ENCODE measurements at places on chromosomes 11 and 22.
A peak's percentile ranks its signal among the peaks of the same experiment; 100 is the strongest.

DNA sequence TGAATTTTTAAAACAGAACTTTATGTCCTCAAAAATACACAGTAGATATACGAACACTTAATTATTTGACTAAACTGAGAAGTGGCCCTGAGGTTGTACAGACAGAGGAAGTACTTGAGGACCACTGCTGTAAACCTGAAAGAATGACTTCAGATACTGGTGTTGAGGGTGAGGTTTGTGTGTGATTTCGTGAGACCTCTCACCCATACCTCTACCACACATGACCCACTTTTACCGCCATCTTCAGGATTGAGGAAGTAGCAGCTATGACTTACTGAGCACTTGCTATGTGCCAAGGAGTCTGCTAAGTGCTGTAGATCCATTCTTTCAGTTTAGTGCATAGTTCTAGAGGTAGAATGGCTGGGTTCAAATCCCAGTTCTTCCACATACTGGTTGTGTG, 21.9 kb downstream of the MMP13 start:
- no peak for DNase-seq

GRCh38 chr11:130462931-130463330, 14.5 kb downstream of the ADAMTS15 start:
- no peak for DNase-seq

GRCh38 chr11:72218251-72218745, 1.7 kb downstream of the FOLR2 start:
- no peak for DNase-seq

DNA sequence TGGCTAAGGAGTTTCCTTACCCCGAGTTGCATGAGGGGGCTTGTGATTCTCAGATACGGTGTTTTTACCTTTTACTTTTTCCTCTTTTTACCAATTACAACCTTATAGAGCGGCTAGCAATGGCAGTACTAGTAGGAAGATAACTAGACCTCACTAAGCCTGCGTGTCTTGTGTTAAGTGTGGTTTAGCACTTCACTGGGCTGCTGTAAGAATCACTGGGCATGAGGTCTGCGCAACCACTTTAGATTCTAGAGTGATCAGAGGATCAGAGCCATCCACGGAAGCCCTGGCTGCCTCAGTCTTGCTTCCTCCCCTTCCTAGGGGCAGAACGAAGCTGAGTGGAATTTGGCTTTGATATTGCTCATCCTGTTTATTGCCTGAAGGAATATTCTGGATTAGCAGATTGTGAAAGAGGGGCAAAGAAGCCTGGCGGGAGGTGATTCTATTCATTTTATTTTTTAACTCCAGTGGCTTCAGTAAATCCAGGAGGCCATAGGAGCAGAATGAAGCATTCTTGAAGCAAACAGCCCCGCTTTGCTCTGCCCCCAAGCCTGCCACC, 88.5 kb downstream of the GRAMD1B start:
- no peak for DNase-seq

DNA sequence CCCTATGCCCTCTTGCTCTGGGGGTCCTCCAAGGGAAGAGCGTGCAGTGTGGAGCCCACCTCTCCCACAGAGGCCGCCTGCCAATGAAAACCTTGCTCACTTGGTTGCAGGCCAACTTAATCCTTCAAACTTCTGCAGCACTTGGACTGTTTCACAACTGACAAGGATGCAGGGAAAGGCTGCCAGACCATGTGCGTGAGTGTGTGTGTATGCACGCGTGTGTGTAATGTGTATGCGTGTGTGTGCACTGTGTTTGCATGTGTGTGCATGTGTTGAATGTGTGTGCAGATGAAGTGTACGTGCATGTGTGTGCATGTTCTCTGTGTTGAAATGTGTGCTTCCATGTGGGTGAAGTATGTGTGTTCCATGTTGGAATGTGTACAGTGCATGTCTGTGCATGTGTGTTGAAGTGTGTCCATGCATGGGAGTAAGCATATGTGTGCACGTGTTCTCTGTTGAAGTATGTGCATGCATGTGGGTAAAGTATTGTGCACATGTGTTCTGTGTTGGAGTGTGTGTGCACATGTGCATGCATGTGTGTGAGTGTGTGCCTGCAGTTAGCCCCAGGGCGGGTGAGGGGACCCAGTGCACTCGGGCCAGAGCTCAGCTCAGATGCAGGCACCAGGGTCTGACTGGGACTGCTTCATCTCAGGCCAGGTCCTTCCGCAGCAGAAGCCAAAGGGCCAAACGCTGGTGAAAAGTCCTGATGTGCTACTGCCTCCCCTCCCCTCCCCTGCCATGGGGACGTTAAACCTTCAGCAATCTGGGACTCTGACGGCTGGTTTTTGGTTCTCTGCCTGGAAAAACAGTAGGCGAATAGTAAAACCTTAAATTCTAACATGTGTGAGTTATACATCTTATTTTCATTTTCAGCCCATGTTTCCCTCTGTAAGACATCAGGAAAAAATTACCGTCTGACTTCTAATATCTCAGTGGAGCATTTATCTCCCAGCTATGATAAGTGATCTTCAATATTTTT, 72.0 kb downstream of the FLI1 start:
- no peak for DNase-seq

DNA sequence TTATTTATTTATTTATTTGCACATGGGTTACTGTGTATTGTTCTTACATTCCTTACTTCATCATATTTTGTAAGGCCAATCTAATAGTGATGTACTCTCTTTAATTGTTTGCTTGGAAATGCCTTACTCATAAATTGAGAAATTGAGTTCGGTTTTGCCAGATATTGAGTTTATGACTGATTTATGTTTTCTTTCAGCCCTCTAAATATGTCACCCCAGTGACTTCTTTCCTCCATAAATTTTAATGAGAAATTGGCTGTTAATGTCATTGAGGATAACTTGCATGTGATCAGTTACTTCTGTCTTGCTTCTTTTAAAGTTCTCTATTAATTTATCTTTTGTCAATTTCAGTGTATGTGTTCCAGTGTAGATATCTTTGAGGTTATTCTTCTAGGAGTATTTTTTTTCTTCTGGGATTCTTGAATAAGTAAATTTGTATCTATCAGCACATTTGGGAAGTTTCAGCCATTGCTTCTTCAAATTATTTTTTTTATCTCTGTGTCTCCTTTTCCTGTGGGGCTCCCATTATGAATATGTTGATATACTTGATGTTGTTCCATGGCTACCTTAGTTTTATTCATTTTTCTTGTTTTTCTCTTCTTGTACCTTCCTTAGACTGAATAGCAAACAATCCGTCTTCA, 47.8 kb downstream of the XKR3 start:
- DNase-seq: no peak

DNA sequence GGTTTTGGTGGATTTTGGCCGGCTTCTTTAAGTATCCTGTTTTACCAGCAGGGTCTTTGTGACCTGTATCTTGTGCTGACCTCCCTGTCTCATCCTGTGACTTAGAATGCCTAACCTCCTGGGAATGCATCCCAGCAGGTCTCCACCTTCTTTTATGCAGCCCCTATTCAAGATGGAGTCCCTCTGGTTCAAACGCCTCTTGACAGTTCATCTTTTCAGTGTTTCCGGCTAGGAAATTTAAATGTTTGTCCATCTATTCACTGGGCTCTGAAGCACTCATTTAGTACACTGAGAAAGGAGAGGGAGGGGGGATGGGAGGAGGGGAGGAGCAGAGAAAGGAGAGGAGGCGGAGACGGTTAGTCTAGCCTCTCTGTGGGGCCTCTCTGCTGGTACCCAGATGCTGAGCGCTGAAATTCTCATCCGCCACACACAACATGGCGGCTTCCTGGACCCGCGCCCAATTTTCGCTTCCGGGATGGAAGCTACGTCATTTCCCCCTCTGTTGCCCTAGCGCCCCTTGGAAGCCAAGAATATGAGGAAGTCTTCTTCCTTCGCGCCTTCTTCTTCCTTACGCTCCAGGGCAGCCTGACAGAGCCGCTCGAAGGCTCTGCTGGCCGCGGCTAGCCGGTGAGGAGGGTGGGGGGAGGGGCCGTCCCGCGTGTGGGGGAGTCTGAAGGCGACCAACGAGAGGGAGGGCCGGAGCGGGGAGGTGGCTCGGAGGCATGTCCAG, 69.0 kb upstream of the SYT13 start:
- DNase-seq: peak; percentile 80

DNA sequence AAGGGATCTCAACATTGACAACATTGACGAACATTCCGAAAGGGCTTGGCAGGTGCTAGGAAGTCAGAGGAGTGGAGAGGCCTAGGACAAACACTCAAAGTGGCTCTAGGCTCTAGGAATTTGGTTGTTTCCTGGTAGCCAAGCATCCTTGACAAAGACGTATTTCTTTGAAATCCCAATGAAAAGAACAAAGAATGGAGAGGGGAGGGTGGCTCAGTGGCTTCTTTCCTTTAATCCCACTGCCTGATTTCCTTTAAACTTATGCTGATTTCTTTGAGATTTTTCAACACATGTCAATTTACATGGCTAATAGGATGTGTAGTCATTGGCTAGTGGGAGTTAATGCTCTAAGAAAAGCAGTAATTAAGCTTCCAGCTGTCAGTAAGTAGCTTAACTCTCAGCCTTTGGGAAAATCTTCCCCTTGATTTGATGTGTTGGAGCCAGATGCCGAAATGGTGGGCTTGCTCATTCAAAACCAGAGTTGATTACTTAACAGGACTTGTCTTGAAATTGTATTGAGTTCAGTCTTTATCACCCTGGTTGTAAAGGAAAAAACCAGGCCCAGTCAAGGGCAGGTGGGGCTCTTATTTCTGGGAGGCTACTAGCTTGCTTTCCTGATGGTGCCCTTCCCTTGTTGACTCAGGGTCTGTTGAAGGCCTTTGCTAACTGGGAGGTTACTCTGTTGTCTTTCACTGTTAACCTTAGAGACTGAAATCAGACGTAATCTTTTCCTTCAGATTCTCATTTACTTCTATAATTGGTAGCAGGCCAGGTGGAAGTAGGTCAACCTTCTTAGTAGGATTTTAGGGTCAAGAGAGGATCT, 44.6 kb upstream of the SORL1-AS1 start:
- no peak for DNase-seq

DNA sequence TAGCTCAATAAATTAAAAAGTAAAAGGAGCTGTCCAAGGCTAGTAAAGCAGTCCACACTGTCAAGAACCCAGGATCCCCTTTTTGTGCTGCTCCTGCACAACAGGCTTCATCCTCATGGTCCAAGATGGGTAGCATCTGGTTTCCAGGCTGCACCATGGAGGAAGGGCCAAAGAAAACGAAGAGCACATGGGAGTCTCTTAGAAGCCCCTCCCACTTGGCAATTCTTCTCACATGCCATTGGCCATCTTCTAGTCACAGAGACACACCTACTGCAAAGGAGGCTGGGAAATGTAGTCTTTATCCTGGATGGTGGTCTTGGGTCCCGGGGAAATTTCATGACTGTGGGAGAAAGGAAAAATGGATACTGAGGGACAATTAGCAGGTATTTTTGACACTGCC, 37.8 kb downstream of the PRR5L start:
- no peak for DNase-seq

- no peak for DNase-seq
Observed at GRCh38 chr11:95143106-95143681, 53.5 kb downstream of the ENDOD1 start.

- no peak for DNase-seq
Observed at GRCh38 chr22:25053153-25053805, 100.8 kb downstream of the KIAA1671 start.

GRCh38 chr22:22098457-22099193, 116.0 kb upstream of the TOP3B start:
- no peak for DNase-seq

GRCh38 chr22:46798366-46799350, 36.2 kb downstream of the TBC1D22A start:
- DNase-seq: peak; percentile 67
